ENCODE measurements at places on chromosomes 2 and 18. TPM values are rescaled to one million over a fixed set of nuclear protein-coding genes. Genes with fewer than 3 reads are reported as not detected.

- DNase-seq = no peak
Measured at GRCh38 chr2:36270758-36271157, 84.8 kb upstream of the CRIM1 start.

DNA sequence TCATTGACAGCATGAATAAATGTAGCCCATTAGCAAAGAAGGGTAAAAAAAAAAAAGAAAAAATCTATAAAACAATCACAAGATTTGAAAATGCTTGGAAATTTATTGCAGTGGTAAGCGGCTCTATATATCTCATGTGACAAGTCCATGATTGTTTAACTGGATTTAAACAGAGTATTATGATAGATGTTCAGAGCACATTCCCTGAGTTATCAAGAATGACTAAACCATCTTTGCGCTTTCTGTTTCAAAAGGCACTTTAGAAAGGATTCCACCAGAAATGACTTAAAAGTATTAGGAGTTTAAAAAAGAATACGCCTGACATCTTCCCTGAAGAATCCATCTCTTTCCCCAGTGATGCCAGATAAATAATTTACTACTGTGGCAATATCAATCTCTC, 409.5 kb upstream of the UBE2E3 start:
- DNase-seq = no peak

Gene ESPNL
- 0.45 TPM for polyA plus RNA-seq

Gene CNGA3
- polyA plus RNA-seq = not detected

GRCh38 chr2:103945083-103945482, 908.8 kb upstream of the POU3F3 start:
- no peak for DNase-seq

DNA sequence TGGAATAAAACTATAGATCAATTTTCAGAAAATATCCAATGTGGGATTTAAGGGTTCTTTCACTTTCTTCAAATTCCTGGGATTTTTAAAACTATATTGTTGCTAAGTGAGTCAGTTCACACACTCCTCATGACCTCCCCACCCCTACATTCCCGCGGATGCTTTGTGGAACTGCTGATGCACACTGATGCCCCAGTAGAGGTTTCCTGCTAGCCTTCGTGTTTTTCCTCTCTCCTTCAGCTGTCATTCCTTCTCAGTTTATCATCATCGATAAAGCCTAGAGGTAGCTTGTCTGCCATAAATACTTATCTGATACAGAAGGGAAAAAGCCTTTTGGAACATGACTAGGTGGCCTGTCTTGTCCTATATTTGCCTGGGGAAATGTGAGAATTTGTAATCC, 67.4 kb upstream of the GALNT5 start:
- DNase-seq = no peak

- DNase-seq = no peak
Measured at GRCh38 chr2:105809097-105809473, 64.4 kb downstream of the NCK2 start.

DNA sequence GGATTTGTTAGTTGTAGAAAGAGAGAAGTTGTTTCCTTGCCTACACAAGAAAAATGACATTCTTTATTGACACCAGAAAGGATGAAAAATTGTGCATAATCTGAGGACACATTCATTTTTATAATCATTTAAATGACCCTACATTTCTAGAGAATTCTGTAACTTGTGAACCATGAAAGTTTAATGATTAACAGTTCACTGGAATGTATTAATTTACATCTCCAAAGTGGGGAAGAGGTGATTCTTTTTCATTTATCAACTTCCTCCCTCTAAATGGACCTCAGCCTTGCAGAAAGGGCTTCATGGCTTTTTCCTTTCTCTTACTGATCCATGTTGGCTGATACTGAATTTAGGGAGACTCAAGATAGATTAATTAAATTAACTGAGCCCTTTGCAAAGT, 565.2 kb upstream of the LINC00305 start:
- no peak for DNase-seq

- DNase-seq = no peak
Measured at GRCh38 chr2:10238991-10239485, 63.7 kb upstream of the HPCAL1 start.

GRCh38 chr2:35410431-35411061, 945.0 kb upstream of the CRIM1 start:
- peak; percentile 33 for DNase-seq

DNA sequence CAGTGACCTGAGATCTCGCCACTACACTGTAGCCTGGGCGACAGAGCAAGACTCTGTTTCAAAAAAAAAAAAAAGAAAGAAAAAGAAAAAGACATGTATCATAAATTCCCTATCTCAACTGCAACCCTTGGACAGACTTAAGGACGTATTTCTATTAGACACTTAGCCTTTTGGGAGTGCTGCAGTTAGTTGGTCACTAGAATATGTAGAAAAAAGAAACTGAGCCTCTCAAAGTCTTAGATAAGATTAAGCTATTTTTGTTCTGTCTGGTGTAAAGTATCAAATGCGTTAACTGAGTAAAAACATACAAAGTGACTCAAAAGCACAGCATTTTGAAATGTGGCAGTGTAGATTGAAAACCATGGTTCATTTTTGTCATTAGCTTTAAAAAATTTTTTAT, 7.3 kb downstream of the NBEAL1 start:
- DNase-seq = no peak

Data from HepG2 (cell line).